CD4-positive, alpha-beta T cell treated with Interleukin-2 at 100 ng/mL for 4 hours (primary cell): ENCODE measurements at places on chromosomes 16 and 17.

DNA sequence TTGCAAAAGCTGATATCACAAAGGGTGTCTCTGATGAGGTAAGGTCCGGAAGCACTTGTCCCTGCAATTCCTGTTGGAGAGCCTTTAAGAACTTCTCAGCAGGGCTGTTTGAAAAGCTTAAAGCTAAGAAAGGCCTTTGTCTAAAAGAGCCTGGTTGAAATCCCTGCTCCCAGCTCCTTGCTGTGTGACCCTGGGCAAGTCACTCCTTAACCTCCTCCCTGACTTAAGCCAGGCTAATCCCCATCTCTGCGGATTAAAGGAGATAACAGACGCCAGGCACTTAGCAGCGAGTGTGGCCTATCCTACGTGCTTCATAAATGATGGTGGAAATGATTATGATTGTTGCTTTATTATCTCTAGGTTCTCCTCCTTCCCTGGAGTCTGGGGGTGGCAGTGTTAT, 368.0 kb upstream of the RBFOX1 start:
- no peak for DNase-seq

DNA sequence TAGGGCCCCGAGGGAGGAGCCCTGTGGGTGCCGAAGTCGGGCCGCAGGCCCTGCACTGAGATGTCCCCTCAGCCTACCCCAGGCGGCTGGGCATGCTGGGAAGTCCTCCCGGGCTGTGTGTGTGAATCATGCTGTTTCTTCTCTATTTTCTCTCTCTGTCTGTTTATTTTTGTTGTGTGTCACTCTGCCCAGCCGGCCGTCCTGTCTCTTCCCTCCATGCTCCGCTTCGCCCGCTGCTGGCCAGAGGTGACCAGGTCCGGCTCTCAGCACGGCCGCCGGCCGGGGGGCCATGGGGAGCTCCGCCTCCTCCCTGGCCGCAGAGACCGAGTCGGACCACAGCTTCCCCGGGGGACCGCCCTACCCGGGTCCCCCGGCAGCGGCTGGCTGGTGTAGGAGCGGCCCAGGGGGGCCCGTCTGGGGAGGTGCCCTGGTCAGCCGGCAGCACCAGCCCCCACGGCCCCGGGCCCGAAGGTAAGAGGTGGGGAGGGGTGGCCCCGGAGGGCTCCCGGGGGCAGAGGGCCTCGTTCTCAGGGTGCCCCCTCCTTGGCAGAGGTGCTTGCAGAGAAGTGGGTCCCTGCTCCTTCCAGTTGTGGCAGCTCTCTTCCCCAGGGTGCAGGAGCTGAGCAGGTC, 12.5 kb downstream of the CAPN15 start:
- no peak for DNase-seq

DNA sequence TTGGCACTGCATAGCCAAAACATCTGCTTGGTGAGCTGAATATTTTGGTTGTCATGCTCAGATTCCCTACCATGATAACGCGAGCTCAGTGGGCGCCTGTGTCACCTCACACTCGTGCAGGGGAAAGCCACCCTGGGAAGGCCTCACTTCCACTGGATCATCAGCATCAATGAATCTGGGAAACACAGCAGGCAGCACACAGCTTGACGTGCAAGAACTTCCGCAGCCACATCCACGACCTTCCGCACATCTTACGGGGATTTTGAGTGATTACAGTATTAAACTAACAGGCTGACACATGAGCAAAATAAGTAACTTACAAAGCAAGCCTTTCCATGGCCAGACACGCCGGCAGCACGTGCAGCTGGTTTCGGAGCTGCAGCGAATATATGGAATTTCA, 54.7 kb upstream of the FOXF1 start:
- no peak for DNase-seq

DNA sequence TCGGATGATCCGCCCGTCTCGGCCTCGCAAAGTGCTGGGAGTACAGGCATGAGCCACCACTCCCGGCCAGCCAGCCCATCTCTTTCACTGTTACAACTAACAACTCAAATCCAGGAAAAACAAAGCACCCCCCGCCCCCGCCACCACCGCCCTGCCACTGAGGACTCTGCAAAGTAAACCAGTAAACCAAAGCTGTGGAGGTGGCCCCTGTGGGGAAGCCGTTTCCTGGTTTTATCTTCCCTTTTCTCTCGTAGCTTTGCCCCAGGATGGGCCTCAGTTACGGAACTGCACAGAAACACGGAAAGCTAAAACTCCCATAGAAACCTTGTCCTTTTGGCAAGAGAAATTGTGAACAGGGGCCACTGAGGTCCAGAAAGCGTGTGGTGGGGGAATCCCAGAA, 17.5 kb downstream of the CHMP6 start:
- DNase-seq = no peak

DNA sequence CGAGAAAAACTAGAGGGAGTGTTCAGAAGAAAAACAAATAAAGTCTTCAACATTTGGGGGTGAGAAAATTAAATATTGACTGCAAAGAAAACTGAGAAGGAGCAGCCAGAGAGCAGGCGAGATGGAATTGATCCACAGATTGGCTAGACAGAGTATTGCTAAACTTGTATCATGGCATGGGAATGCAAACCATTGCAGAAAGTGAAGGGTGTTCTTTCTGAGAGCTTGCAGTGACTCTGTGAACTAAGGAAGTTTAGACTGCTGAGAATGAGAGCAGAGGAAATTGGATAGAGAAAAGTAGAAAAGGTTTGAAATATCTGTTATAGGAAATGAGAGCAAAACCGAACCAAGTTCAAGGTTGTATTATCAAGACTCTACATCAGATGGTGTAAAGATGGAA, 191.5 kb downstream of the HS3ST3A1 start:
- no peak for DNase-seq

DNA sequence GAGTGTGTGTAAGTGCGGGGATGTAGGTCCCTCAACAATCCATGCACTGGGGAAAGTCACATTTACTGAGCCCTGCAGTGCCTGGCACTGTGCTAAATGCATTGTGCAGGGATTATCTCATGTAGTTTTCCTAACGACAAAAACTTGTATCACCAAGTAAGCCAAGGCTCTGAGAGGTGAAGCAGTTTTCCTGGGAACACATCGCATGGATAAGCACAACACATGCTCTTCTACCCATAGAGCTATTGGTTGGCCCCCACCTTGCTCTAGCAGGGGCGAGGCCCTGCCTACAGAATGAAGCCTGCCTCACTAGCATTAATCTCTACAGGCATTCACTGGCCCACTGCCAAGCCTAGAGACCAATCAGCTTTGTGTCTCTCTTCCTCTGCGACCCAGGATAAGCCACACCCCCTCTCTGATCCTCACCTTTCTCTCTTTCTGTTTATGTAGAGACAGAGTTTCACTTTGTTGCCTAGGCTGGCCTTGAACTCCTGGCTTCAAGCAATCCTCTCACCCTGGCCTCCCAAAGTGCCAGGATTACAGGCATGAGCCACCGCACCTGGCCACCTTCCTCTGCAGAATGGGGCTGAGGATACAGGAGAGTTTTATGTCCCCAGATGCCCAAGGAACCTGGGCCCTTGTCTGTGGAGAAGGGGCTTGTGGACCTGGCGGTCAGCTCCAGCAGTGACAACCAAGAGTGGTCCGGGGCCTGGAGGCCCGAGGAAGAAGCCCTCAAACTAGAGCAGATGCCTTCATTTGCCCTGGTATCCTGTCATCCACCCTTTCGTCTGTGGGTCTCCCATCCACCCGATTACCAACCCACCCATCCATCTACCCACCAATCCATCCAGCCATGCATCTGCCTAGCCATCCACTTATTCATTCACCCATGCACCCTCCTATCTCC, 12.8 kb downstream of the CDH16 start:
- DNase-seq = peak; percentile 20

- no peak for DNase-seq
Measured at GRCh38 chr17:60423865-60424264, 1.6 kb downstream of the CHCT1 start.

- no peak for DNase-seq
Measured at GRCh38 chr16:73713778-73714495, 582.7 kb upstream of the PSMD7 start.

DNA sequence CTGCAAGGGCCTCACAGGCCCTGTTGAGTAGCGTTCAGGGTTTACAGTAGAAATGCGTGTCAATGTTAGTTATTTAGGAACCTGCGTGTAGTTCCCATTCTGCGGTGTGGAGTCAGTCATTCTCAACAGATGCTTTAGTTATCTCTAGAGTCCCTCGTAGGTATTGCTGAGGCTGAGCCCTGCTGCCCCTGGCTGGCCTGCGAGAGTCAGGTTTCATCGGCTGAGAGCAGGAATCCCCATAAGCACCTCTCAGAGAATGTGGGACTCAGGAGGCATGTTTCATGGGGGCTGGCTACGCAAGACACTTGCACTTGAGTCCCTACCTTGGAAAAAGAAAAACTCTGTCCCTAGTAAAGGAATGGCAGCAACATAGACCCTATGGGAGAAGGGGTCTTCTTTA, 347.5 kb upstream of the ASIC2 start:
- no peak for DNase-seq

DNA sequence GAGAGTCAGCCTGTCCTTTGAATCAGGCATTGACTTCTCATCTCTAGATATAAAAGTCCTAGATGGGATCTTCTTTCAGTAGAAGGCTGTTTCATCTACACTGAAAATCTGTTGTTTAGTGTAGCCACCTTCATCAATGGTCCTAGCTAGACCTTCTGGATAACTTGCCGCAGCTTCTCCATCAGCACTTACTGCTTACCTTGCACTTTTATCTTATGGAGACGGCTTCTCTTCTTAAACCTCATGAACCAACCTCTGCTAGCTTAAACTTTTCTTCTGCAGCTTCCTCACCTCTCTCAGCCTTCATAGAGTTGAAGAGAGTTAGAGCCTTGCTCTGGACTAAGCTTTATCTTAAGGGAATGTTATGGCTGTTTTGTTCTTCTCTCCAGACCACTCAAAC, 5.4 kb upstream of the MMP2 start:
- no peak for DNase-seq

DNA sequence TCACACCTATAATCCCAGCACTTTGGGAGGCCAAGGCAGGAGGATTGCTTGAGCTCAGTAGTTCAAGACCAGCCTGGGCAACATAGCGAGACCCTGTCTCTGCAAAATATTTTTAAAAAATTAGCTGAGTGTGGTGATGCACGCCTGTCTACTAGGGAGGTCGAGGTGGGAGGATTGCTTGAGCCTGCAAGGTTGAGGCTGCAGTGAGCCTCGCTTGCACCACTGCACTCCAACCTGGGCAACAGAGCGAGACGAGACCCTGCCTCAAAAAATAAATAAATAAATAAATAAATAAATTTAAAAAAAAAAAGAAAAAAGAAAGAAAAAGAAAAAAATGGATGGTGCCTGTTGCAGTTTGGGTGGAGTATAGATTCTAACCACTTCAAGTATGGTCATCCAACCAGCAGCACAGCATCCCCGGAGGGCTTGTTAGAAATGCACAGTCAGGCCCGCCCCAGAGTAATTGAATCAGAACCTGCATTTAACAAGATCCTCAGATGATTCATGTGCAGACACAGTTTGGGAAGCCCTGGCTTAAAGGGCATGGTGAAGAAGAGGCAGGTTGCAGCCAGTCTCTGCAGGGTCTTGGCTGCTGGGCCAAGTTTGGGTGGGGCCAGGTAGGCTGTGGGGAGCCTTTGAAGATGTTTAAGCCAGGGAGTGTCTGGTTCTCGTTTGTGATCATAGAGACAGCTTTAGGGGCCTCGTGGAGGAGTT, 40.8 kb downstream of the MRC2 start:
- no peak for DNase-seq

DNA sequence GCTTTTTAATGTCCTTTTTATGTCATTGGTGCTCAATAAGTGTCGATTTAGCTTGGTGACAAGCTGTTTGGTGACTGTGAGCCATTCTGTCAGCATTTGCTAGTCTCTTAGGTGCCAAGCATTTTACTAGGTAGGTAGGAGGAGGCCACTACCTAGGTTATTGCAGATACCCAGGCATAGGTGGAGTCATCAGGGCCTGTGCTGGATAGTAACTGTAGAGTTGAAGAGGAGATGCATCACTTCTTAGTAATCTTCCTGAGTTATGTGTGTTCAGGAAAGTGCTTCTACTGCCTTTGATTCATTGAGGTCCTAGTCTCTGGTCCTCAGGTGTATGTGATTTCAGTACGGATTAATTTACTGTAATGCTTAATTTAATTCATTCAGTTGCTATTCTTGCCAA, 17.7 kb downstream of the USP10 start:
- DNase-seq = no peak

GRCh38 chr17:61490540-61490975, 38.3 kb downstream of the TBX4 start:
- DNase-seq = no peak

DNA sequence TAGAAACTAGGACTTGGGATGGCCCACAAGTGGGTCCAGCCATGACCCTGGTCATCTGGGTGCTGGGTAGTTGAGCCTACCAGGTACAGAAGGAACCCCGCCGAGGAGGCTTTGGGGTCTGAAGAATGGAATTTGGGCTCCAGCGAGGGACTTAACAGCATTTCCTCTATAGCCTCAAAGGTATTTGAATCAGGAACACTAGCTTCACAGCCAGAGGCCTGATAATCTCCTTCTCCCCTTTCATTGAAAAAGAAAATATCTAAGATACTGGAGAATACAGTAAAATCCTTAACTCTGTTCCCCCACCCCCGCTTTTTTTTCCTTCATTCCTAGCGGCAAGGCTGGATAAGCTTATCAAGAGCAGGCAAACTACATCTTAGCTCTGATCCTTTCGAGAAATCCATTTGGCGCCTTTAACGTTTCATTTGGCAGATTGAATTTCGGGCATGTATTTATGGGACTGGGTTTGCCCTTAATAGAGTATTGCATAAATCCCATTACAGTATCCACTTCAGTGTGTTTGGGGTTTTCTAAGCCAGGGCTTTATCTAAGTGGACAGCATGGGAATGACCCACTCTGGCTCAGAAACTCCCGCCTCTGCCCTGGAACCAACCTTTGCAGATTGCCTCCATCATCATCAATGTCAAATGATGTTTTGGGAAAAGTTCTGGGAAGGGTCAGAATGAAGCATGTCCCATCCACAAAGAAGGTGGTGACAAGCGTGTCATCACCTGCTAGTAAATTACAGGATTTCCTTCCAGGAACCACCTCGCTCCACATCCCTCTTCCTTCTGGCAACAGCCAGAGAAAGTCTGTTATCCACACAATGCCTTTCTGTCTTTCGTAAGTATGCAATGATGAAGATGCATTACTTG, 36.9 kb downstream of the XYLT1 start:
- no peak for DNase-seq

- no peak for DNase-seq
Measured at GRCh38 chr16:86181526-86181925, 282.6 kb downstream of the IRF8 start.

DNA sequence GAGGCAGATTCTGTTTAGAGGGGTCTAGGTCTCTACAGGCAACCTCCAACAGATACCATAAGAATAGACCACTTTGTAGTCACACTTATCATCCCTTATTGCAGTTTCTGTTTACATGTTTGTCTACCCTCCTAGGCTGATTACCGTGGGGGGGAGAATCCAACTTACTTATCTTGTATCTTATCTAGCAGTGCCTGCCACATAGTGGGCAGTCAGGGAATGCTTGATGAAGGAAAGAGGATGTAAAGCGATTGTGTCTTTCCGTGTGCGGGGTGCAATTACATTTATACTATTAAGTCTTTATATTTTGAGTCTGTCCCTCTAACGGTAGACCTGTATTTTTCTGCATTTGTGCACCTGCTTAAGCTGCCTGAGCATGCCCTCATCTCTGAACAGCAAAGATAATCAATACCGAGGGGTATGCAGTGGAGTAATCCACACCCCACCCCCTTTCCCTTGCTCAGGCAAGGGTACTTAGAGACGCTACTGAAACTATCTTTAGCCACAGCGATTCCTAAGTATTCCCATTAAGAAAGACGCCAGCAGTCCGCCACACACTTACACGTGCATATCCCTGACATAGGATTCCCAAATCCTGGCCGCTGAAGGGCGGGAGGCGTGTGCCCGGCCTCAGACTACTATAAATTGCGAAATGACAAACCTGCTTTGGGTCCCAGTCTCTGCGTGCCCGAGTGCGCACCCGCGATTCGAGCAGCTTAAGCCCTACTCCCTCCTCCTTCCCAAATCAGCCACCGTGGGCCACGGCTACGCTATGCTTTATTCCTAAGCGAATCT, 635 bp upstream of the AATF start:
- DNase-seq = no peak
